ENCODE measurements at places on chromosomes 3 and 15. TPM values are rescaled to one million over a fixed set of nuclear protein-coding genes. Genes with fewer than 3 reads are reported as not detected.

- DNase-seq = peak; percentile 89
Observed at GRCh38 chr3:152405915-152406802, 137.4 kb downstream of the MBNL1 start.

DNA sequence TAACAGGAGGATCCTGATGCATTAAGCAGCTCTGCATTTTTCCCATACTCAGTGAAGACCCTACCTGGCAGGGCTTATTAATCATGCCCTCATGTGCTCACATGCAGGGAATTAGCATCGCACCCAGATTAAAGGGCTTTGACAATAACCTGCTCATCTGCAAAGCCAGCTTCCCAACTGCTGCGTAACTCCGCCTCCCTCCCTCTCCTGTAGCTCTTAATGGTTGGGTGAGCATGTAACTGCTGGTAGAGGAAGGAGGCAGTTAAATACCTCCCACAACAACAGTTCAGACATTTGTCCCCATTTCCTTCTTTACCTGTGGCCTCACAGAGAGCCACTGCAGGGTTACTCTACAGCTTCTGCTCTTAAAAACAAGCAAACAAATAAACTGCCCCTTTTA lies 203.6 kb upstream of the WNT5A start:
- DNase-seq = no peak

DNA sequence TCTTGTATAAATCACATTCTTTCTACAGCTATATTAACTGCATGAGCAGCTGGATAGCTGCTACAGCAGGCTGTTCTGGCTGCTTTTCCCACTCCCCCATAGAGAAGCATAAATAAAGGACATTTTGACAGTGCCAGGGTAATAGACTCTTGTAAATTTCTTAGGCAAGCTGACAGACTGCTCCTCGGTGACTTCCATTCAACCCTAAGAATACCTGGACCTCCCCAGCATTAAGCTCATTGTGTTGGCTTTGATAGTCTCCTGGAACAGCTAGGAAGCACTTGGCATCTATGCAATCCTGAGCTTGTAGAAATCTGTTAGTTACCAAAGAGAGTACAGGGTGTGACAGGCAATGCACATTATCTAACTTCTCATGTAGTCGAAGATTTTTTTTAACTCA lies 475.4 kb downstream of the AGBL1 start:
- DNase-seq = no peak

GRCh38 chr3:138862924-138863775 lies 28.4 kb upstream of the PIK3CB start:
- DNase-seq = peak; percentile 79

GRCh38 chr15:81418891-81419290 lies 44.9 kb upstream of the TMC3 start:
- no peak for DNase-seq

DNA sequence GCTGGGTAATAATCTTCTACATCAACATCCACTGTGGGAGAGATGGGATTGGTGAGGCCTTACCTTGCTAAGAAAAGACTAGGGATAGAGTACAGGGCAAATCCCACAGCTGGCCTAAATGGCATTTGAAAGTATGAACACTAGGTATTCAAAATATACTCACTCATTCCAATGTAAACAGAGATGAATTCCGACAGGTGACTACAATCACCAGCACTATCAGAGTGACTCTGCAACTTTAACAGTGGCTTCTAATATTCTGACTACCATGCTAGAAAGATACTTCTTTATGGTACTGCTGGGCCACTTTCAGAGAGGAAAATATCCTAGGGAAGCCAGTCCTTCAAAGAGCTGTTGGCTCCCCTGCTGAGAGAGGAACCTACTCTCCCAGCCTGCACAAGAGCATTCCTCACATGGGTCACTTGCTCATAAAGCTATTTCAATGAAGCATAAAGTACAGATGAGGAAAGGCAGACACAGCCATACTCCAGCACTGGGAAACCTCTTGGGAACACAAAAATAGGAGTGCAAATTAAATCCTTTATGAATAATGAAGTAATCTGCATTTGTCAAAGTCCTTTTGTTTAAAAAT lies 21.5 kb upstream of the MAN2C1 start:
- DNase-seq = peak; percentile 2

DNA sequence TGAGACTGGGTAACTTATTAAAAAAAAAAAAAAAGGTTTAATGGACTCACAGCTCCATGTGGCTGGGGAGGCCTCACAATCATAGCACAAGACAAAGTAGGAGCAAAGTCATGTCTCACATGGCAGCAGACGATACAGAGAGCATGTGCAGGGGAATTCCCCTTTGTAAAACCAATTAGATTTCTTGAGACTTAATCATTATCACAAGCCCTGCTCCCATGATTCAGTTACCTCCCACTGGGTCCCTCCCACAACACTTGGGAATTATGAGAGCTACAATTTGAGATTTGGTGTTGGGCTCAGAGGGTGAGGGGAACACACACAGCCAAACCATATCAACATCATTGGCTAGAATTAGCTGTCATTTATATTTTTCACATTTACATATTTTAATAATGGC lies 221.0 kb downstream of the RSRC1 start:
- peak; percentile 33 for DNase-seq

DNA sequence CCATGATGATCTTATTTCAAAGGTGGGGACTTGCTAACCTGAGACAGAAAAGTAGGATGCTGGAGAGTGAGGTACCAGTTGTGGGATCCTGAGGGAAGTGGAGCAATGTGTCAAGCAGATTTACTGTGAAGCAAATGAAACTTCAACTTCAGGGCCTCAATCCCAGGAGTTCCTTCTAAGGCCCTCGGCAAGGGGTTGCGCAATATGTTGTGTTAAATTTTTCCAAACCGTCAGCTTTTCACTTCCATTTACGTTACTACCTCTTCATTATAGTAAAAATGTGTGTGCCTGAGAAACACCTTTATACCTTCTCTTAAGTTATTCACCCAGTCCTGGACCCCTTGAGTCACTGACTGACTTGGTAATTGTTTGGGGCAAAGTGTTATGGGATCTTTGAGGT lies 42.5 kb upstream of the KCNH8 start:
- DNase-seq = no peak

- DNase-seq = no peak
Observed at GRCh38 chr3:185824051-185825005, 514 bp downstream of the IGF2BP2 start.

- no peak for DNase-seq
Observed at GRCh38 chr3:97235611-97236315, 421.4 kb downstream of the EPHA6 start.

GRCh38 chr3:82628385-82629014 lies 867.1 kb upstream of the GBE1 start:
- no peak for DNase-seq

DNA sequence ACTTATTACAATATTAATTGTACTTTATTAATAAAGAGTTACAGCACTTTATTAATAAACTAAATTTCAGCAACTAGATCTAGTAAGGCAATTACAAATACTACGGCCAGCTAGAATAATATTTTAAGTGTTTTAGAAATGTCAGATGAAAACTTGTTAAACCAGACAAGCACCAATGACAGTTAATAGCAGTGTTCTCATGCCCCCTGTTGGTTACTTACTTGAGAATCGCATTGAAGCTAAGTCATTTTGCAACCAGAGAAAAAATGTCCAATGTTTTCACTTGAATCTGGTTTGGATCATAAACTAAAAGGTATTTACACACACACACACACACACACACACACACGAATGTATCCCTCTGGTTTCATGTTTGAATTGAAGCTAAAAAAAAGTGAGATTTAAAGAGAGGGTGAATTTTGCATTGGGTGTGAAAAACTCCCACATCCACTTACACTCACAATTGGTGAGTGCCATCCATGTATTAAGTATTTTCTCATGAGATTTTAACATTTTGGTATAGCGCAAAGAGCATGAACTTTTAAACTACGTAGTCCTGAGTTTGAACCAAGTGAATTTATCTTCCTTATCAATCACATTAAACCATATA lies 347.7 kb downstream of the ZBBX start:
- DNase-seq = peak; percentile 79

The IL17RC gene
- 21.3 TPM for total RNA-seq

Data from fibroblast of lung (primary cell).